ENCODE measurements at places on chromosomes 1 and 21.

- DNase-seq, result no peak
Measured at GRCh38 chr1:912740-913301, 10.9 kb upstream of the SAMD11 start.

GRCh38 chr1:58848818-58849411 is 65.1 kb upstream of the JUN start:
- no peak for DNase-seq

GRCh38 chr21:39131791-39132190 is 51.5 kb downstream of the PSMG1 start:
- no peak for DNase-seq

DNA sequence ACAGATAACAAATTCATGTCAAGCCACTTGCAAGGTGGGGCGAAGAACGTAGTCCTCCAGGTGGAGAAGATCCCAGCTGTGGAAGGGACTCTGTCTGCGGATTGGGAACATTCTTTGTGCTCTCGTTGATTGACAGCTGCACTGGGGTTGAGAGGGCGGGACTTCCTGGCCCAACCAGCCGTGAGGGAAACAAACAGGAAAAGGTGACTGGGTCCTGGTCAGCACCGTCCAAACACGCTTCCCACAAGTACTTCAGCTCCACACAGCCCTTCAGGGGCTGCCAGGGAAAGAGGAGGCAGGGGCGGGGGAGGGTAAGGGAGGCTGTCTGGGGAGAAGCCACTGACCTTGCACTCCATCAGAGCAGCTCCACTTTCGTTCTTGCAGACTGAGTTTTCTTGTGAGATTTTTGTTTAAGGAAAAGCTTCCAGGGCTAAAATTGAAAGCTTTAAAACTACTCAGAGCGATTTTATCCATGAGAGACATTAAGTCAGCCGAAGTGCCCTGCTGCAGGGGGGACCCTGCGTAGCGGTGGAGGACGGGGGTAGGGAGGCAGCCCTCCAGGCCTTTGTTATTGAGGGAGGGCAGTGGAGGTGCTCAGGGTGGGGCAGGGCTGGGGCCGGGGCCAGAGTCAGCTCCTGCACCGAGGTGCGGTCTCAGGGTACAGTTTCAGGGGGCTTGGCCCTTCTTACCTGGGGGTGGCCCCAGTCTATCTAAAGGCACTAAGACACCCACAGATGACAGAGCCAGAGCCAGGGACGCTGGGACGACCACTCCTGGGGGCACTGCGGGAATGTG is 21.6 kb upstream of the STUM start:
- no peak for DNase-seq

DNA sequence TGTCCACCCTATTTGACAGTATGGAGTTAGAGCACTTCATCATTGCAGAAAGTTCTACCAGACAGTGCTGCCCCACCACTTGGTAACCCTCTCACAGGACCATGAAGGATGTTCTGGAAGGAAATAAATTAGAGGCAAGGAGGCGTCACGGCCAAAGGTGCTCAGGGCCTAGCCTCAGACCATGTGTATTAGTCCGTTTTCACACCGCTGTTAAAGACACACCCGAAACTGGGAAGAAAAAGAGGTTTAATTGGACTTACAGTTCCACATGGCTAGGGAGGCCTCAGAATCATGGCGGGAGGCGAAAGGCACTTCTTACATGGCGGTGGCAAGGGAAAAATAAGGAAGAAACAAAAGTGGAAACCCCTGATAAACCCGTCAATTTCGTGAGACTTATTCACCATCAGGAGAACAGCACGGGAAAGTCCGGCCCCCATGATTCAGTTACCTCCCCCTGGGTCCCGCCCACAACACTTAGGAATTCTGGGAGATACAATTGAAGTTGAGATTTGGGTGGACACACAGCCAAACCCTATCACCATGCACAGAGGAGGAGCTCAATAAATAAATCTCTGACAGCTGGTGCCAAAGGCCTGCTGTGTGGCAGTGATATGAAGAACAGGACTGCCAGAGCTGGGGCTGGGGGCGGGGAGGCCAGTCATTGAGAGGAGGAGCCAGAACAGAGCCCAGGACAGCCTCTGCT is 75.8 kb downstream of the FHAD1 start:
- DNase-seq, result no peak

- peak; percentile 71 for DNase-seq
Measured at GRCh38 chr1:116556289-116557006, 14.4 kb downstream of the CD58 start.

- DNase-seq, result peak; percentile 22
Measured at GRCh38 chr1:154557939-154558719, at the start of gene UBE2Q1. Gene UBE2Q1, minus strand, starts transcription at chr1:154558662. Its CDS starts 109 bp downstream, at chr1:154558553.

- DNase-seq, result no peak
Measured at GRCh38 chr1:30063621-30064280, 659.6 kb downstream of the MATN1 start.

DNA sequence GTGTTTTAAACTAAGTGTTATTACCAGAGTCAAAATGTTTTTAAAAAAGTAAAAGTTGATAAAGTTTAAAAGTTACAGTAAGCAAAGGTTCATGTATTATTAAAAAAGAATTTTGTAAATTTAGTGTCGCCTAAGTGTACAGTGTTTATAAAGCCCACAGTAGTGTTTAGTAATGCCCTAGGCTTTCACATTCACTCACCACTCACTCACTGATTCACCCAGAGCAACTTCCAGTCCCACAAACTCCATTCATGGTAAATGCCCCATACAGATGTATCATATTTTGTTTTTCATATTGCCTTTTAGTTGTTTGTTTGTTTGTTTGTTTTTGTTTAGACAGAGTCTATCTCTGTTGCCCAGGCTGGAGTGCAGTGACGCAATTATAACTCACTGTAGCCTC is 353.8 kb upstream of the PTBP2 start:
- no peak for DNase-seq

GRCh38 chr1:224565186-224565585 is 50.9 kb upstream of the CNIH3 start:
- DNase-seq, result no peak

GRCh38 chr1:205285381-205286101 is 36.0 kb downstream of the NUAK2 start:
- peak; percentile 23 for DNase-seq

- DNase-seq, result no peak
Measured at GRCh38 chr1:30143517-30143916, 579.9 kb downstream of the MATN1 start.

GRCh38 chr1:114105421-114105979 is 48.2 kb downstream of the SYT6 start:
- DNase-seq, result no peak

DNA sequence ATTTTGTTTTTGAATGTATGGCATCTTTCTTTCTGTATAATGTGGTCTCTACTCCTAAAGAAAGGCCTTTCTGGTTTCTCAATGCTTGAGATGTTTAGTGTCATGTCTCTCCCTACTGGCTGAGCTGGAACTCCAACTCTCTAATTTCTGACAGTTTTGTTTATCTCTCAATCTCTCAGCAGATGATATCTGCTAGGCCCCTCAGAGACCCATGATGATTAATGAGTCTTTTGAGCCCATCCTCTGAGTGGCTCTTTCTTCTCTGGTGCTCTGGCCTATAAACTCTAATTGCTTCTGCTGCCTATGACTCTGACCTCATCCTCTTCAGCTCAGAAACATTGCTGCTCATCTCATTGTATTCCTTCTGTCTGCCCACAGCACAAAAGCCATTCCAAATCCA is 46.6 kb downstream of the CRB1 start:
- DNase-seq, result no peak

GRCh38 chr1:94351481-94351880 is 66.7 kb upstream of the ABCD3 start:
- DNase-seq, result no peak

DNA sequence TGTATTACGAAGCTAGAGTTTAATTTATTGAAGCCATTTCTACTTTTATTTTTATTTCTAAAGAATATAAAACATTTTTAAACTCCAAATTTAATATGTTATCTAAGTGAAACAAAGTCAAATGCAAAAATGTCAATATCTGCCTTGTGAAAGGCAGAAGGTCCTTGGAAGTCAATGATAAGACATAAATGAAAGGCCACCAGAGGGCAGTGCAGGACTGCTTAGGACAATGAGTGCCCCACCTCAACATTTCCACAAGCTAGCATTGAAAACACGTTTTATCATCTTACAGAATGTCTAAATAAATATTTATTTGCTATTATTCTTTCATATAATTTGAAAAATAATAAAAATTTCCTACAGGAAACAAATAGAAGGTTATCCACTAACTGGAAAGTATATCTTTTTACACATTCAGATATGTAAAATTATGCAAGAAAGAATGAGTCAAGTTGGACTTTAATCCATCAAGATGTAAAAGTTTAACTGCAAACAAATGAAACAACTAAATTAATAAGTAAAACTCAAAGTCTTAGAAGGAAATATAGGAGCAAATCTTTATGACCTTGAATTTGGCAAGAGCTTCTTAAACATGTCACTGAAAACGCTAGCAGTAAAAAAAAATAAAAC is 140.1 kb upstream of the FMN2 start:
- DNase-seq, result peak; percentile 29

- DNase-seq, result no peak
Measured at GRCh38 chr1:53342735-53343470, 15.0 kb upstream of the LRP8 start.

GRCh38 chr21:26432410-26432809 is 140.7 kb downstream of the CYYR1 start:
- DNase-seq, result no peak

- no peak for DNase-seq
Measured at GRCh38 chr1:84427250-84428188, 29.2 kb downstream of the DNASE2B start.

DNA sequence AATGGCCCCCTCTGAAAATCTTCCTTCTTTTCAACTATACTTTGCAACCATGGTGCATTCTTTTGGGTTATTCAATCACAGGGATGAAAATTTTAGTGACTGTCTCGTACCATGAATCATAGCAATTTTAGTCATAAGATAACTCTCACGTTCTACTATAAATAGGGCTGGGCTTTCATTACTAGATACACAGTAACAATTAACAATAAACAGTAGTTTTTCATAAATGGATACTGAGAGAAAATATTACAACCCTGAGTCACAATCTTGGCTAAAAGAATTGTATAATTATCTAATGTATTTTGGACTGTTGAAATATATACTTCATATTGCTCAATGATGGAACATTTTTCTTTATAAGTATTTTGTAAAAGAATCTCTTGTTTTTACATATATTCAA is 96.1 kb downstream of the TEX35 start:
- no peak for DNase-seq

DNA sequence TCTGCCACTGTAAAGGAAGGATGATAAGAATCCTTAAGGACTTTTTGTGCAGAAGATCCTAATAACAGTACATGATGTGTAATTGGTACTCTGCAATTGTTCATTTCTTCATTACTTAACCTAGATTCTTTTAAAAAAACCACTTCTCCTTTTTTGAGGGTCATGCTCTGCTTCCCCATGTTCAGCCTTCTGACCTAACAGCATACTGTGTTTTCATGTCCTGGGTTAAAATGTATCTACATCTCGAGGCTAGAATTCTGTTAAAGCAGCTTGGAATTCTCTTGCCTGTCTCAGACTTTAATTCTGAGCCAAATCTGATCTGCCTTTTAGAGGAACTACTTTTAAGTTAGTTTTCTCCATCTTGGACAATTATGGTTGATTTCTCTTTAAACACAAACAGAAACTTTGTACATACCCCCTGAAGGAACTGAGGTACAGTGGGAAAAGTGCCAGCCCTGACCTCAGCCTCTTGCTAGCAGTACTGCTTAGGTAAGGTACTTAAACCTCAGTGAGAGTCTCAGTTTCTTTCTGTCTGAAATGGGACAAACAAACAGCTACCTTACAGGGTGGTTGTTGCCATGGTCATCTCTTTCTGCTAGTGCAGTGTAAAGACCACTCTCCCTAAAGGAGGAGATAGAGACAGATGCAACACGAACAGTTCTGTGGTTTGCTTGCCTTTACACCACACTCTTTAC is 103.2 kb upstream of the DYNLT5 start:
- no peak for DNase-seq

DNA sequence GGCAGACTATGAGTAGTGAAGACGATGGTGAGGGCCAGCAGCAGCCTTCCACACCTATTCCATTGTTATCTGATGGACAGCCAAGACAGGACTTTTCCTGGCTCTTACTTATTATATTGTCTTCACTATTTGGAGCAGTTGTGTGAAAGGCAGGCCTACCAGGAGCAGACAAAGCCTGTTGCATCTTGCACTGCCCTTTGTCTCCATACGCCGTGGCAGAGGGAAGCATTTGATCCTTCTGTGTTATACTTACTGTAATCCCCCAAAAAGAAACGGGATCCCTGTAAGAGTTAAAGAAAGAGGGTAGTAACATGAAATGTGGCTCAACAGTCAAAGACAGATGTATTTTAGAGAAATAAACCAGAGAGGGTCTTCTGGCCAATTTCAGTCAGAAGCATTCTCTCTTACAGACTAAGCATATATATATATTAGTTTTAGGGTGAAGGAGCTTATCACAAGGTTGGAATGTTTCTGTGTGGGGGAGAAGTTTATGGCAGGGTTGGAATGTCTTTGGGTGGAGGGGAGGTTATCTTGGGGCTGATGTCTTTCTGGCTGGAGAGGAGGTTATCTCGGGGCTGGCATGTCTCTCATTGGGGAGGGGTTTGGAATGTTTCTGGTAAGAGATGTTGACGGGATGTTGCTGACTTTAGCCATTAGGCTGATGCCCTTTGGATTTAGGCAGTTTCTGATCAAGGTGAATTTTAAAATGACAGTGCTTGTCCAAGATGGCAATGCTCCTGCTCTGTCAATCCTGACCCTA is 23.4 kb upstream of the HSD3B1 start:
- no peak for DNase-seq

GRCh38 chr1:247212012-247212411 is 40.2 kb upstream of the ZNF124 start:
- no peak for DNase-seq

- DNase-seq, result no peak
Measured at GRCh38 chr1:118928739-118929554, 59.2 kb downstream of the TBX15 start.

DNA sequence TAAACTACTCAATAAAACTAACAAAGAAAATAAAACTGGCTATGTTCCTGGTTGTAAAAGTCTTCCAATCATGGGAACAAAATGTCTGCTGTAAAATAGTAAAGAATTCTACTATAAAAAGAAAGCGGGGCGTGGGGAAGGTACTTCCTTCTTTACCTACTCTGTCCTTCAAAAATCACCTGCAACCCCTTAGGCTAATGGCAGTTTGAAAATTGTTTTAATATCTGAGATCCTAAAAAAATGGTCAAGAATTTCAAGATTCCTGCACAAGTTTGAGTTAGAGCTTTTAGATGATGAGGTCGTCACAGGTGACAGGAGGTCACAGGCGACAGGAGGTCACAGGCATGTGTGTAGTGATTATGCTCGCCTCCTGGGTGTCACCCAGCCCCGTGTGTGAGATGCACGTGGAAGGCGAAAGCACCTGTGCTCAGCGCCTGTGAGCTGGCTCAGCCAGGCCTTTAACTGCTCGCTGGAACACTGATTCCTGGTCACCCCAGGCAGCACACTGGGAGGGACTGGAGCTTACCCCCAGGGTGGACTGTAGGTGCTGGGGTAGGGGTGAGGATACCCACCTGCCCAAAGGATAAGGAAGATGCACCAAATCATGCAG is 18.6 kb upstream of the TMPRSS2 start:
- DNase-seq, result no peak
